ENCODE measurements at places on chromosomes 11 and 22. TPM values are rescaled to one million over a fixed set of nuclear protein-coding genes. Genes with fewer than 3 reads are reported as not detected.

OR56A1 gene
- total RNA-seq: 0.03 TPM

- DNase-seq: no peak
These were observed 192.4 kb downstream of the MAML2 start for GRCh38 chr11:96150609-96151008.

FAM180B gene
- total RNA-seq: 0.55 TPM

DNA sequence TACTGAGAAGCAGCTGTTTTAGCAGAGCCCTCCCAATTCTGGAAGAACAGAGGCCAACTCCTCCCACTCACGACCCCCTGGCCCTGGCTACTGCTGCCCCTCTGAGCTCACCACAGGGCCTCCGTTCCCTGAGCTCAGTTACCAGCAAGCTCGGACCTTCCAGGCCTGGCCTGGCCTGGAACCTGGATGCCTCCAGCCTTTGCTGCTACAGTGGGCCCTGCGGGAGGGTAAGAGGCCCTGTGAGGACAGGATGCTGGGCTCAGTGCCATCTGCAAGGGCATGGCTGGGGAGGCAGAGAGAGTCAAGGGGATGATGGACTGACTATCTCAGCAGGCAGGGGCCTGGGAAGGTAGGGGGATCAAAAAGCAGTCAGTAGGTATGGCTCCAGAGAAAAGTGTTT lies 209.9 kb upstream of the NCAM1 start:
- no peak for DNase-seq

- no peak for DNase-seq
These were observed 75.2 kb downstream of the USP47 start for GRCh38 chr11:11916981-11917399.

DNA sequence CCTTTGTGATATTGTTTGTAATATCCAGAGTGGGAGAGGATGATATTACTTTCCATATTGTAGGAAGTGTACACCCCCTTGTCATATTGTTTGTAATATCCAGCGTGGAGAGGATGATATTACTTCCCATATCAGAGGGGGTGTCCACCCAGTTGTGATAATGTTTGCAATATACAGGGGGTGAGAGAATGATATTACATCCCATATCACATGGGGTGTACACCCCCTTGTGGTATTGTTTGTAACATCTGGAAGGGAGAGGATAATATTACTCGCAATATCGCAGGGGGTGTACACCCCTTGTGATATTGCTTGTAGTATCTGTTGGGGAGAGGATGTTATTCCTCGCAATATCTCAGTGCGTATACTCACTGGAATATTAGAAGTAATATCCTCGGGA lies 61.5 kb downstream of the PRSS23 start:
- no peak for DNase-seq

DNA sequence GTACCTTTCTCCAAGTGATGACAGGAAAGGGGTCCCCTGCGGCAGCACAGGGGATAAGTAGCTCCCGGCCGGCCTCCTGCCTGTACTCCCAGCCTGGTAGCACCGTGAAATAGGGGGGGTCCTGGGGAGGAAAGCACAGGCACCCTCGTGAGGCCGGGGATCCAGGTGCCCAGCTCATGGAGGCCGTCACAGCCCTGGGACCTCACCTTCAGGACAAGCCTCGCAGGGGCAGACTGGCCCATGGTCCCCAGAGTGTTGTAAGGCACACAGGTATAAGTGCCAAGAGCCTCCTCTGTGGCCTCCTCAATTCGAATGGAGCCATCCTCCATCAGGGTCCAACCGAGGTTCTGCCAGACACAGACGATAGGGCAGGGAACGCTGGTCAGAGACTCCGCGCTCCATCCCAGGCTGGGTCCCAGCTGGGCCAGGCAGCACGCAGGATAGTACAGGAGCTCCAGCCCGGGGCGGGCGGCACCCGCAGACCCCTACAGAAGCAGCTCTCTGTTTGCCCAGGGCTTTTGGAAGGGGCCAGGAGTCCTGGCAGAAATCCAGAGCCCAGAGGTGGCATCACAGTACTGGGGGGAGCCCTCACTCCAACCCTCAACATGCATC lies 25.2 kb downstream of the IGSF9B start:
- DNase-seq: no peak

DNA sequence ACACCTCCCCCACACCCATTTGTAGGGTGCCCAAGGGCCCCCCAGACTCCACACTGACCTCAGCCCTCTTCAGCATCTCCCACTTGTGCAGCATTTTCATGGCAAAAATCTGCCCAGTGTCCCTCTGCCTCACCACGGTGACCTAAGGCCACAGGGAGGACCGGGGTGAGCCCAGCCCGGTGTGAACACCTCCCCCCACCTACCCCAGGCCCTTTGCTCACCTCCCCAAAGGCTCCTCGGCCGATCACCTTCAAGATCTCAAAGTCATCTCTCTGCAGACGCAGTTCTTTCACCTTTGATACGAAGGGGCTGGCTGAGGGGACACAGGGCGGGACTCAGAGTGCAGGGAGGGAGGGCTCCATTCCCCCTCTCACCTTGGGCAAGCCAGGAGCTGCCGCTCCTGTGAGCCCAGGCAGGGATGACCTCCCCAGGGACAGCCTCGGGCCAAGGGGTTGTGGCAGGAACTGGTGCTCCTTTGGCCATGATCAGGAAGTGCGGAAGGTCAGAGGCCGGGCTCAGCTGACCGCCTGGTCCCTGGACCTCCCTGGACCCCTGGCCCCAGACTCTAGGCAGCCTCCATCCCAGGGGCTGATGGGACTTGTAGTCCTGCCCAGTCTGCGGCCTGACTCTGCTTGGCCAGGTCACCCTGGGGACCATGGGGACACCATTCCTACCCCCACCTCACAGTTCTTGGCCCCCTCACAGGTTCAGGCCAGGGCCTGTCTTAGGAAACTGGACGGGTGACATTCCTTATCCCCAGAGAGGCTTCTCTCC lies 2.7 kb downstream of the CDC42BPG start:
- no peak for DNase-seq

DNA sequence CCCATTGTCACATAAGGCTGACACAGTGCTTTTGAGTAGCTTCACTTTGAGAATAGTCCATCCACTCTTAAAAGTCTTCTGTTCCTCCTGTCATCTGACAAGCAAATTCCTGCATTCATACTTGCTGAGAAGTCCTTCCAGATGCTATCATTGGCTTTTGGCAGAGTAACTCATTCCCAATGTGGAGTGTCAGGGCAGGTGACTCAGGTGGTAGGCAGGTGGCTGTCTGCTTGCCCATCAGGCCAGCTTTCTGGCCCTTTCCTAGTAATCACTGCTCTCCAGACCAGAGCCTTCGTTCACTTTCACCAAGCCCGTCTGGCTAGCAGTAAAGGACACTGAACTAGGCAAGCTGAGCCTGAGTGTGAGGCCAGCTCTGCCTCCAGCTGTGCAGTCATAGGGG lies 162.5 kb upstream of the CCDC90B start:
- DNase-seq: no peak
